Uterus (tissue), 4 donors: ENCODE measurements at places on chromosomes 7 and 10. TPM values are rescaled to one million over a fixed set of nuclear protein-coding genes. Genes with fewer than 3 reads are reported as not detected.

Gene NXPH1
- not detected for total RNA-seq

Gene SEMA4G
- 4.1 TPM for total RNA-seq

Gene GRID2IP
- not detected for total RNA-seq

Gene FAM24B
- 2.3 TPM for total RNA-seq

Gene PALD1
- total RNA-seq, result 13.8 TPM

Gene CTAGE6
- total RNA-seq, result not detected

DNA sequence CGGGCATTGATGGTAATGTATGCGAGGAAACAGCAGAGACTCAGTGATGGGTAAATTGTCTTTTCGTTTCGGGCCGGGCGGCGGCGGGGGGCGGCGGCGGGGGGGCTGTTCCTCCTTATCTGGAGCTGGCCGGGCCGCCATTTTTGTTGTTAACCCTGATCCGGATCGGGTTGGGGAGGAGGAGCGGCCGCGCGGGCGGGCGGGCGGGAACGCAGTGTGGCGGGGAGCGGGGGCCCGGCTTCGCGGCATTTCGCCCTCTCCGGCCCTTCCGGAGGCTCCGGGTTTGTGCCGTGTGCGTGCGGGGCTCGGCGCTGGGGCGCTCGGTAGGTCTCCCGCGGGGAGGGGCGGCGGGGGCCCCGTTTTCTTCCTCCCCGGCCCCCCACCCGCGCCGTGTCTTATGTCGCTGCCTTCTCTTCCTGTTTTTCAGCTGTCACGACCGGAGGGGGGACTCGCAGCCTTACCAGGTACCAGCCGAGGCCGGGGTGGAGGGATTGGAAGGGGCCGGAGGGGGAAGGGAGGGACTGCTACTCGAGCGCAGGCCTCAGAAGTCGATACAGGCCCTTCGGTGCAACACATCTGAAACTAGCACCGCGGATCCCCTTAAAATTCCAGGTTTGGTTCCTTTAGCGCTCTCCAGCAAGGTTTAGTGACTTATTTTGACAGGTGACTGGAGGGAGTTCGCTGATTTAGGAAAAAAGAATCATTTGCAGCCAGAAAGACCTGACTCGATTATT, 820 bp downstream of the WAC start:
- H3K36me3 ChIP-seq, result no peaks in the 10 kb centered on the region
- peak overlapping the region; percentile 89 for H3K4me3 ChIP-seq
- no peaks in the 10 kb centered on the region for H3K27me3 ChIP-seq
- DNase-seq, result peak; percentile 71

GRCh38 chr7:157793087-157793353, 456.2 kb downstream of the DNAJB6 start:
- no peaks in the 10 kb centered on the region for H3K27me3 ChIP-seq
- no peaks in the 10 kb centered on the region for H3K36me3 ChIP-seq
- no peak overlapping the region for H3K27ac ChIP-seq
- DNase-seq, result no peak
- H3K4me3 ChIP-seq, result no peak overlapping the region

- H3K36me3 ChIP-seq, result no peaks in the 10 kb centered on the region
- no peaks in the 10 kb centered on the region for H3K4me1 ChIP-seq
- no peaks in the 10 kb centered on the region for H3K27me3 ChIP-seq
- H3K4me3 ChIP-seq, result no peak overlapping the region
- peak overlapping the region; percentile 16 for H3K27ac ChIP-seq
These were observed 3.7 kb downstream of the TRIL start for GRCh38 chr7:28954471-28954870.

GRCh38 chr7:114962441-114962840, 40.5 kb downstream of the MDFIC start:
- no peaks in the 10 kb centered on the region for H3K36me3 ChIP-seq
- DNase-seq, result no peak
- no peaks in the 10 kb centered on the region for H3K4me1 ChIP-seq

DNA sequence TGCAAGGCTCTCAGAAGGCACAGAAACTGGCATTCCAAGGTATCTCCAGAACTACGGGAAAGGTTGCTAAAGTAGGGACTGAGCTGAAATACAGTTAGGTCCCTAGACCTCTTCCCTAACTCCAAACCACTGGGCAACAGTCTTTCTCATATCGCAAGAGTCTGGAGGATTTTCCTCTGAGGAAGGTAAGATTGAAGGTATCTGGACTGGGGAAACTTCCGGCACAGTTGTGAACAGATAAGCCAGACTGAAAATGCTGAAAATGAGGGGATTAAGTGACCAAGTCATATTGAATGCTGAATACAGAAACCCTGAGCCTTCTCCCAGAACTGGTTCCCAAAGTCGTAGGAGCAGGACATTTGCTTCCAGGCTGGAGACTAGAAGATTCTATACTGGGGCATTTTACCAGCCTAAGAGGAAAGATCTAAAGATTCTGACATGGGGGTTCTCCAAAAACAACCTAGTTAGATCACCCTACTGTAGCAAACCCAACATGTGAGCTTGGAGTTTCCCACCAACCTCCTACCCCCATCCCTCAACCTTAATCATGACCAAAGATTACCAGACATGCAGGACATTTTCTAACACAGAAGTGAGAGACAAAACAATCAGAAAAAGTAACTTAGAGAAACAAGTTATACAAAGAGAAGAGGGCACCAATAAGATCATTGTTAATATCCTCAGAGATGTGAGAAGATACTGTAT, 2.8 kb upstream of the PRRT4 start:
- no peaks in the 10 kb centered on the region for H3K27me3 ChIP-seq
- no peak overlapping the region for H3K27ac ChIP-seq
- no peaks in the 10 kb centered on the region for H3K36me3 ChIP-seq
- H3K4me1 ChIP-seq, result no peaks in the 10 kb centered on the region

DNA sequence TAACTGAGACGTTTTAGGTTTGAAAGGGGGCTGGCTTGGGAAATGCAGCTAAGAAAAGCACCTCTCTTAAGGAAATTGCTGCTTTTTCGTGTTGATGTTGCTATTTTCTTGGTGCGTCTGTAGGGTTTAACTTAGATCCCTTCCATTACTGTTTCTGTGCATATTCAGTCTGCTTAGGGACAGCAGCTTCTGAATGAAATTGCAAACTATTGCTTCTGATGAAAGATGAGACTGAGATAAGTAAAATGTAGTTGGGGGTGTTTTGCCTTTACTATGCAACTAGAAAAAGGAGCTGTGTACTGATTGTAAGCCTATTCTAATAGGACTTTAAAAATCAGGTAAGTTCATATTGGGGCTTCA, 772 bp downstream of the HDAC9 start:
- DNase-seq, result no peak
- H3K36me3 ChIP-seq, result no peaks in the 10 kb centered on the region
- H3K4me1 ChIP-seq, result no peaks in the 10 kb centered on the region

- no peaks in the 10 kb centered on the region for H3K4me1 ChIP-seq
- H3K4me3 ChIP-seq, result no peak overlapping the region
- DNase-seq, result no peak
These were observed 19.5 kb upstream of the CARD11 start for GRCh38 chr7:3063016-3063753.

GRCh38 chr7:55571511-55572377, 558 bp downstream of the VOPP1 start:
- peak overlapping the region; percentile 100 for H3K4me3 ChIP-seq
- peaks cover 6% of the 10 kb centered on the region for H3K4me1 ChIP-seq
- no peaks in the 10 kb centered on the region for H3K27me3 ChIP-seq
- no peaks in the 10 kb centered on the region for H3K36me3 ChIP-seq
- peak overlapping the region; percentile 83 for H3K27ac ChIP-seq
- DNase-seq, result peak; percentile 41

DNA sequence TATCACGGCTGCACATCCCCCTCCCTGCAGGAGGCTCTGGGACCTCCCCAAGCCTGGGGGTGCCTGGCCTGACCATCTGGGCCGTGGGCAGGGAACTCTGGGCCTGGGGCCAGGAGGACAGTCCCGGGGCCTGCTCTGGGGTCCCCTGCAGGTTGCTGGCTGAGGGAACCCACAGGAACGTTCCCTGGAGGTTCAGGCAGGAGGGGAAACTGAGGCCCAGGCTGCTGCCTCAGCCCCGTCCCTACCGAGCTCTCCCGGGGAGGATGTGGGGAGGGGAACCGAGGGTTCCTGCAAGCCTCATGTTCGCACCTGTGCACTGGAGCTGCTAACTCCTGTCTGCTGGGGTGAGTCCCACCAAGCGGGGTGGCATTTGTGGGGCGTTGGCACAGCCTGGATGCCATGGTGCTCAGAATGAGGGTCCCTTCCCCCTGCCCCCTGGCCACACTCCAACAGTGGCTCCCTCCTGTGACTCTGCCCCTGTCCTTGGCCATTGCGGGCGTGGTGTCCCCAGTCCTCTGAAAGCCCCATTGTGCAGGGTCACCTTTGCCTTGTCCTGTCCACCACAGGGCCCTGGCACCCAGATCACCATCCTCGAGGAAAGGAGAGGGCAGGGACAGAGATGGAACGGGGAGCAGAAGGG, 9.4 kb downstream of the ELFN1 start:
- no peak overlapping the region for H3K4me3 ChIP-seq
- no peaks in the 10 kb centered on the region for H3K4me1 ChIP-seq
- no peaks in the 10 kb centered on the region for H3K36me3 ChIP-seq
- no peak overlapping the region for H3K27ac ChIP-seq

- no peak overlapping the region for H3K27ac ChIP-seq
- H3K36me3 ChIP-seq, result no peaks in the 10 kb centered on the region
- H3K4me3 ChIP-seq, result no peak overlapping the region
- no peak for DNase-seq
These were observed 237.7 kb upstream of the PLXDC2 start for GRCh38 chr10:19578571-19578970.

DNA sequence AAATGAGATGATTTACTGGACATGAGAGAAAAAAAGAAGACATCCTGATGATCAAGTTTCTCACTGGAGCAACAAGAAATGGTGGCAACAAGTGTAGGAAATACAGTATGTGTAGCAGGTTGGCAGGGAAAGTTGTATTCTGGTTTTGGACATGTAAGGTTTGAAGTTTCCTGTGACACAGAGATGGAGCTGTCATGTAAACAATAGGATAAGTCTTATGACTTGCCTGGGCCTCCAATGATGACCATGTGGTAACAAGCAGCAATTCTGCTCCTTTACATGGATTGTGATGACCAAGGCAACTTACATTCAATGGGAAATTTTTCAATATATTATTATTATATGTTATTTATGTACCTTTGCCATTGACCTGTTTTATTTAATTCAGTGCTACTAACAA, 125.4 kb downstream of the KMT2E start:
- no peaks in the 10 kb centered on the region for H3K4me1 ChIP-seq
- H3K4me3 ChIP-seq, result no peak overlapping the region
- DNase-seq, result no peak
- H3K27me3 ChIP-seq, result no peaks in the 10 kb centered on the region
- no peak overlapping the region for H3K27ac ChIP-seq

DNA sequence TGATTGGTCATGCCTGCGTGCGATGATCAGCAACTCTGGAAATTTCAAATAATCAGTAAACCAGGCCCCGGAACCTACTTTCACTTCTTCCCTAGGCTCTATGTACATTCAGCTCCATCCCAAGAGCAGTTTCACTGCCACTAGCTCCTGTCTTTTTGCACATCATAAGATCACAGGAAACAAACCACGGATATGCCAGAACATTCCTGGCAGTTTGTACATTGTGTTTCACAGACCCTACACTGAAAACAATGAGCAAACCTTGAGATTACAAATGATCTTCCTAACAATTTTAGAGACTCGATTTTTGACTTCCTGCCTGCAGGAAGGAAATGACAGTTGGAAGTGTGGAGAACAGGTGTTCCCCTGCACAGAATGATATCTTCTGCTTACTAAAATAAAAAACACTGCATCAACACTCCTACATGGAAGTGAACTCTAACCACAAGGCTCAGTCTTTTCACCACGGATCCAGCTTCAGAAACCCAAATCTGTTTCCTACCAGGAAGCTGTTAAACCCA, 7.6 kb upstream of the TMEM236 start:
- H3K4me3 ChIP-seq, result no peak overlapping the region
- no peaks in the 10 kb centered on the region for H3K27me3 ChIP-seq
- peak overlapping the region; percentile 2 for H3K27ac ChIP-seq
- no peak for DNase-seq

GRCh38 chr7:158973440-158973839, 117.1 kb downstream of the DYNC2I1 start:
- no peak overlapping the region for H3K27ac ChIP-seq
- H3K4me3 ChIP-seq, result no peak overlapping the region
- H3K36me3 ChIP-seq, result no peaks in the 10 kb centered on the region
- no peak for DNase-seq
- H3K27me3 ChIP-seq, result no peaks in the 10 kb centered on the region

DNA sequence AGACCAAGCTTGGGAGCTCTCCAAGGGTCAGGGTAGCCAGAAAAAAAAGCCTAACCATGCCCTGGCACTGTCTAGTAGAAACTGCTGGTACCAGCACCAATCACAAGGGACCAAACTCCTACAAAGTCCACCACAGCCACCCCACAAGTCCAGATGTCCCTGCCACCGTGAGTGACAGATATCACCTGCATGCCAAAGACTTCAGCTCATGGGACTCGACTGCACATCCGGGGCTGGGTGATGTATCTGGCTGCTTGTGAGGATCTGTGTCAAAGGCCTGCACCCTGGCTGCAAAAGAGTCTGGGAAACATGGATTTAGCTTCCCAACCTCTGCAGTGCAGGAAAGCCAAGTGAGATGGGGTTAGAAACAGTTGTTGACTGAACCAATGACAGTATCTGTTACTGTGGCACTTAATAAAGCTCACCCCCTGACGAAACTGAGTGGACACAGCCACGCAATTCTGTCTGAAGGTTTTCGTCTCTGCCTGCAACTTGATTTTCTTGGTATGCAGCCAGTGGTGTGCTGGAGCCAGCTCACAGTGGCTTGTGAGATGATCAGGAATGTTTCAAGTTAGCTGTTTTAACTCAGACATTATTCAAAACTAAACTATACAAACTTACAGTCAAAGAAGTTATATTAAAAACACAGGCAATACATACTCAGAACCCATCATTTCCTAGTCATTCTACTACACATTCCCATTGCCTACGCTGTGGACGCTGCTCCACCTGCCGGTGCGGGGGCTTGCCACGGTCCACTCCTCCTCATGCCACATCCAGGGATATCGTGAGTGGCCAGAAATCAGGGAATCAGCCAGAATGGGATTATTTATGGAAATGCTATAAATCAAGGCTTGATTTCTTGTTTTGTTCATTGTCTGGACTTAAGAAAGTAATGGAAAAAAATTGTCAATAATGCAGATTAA, 9.2 kb downstream of the ZNF488 start:
- H3K4me3 ChIP-seq, result no peak overlapping the region
- peaks cover 5% of the 10 kb centered on the region for H3K4me1 ChIP-seq
- no peaks in the 10 kb centered on the region for H3K36me3 ChIP-seq
- no peak for DNase-seq
- no peaks in the 10 kb centered on the region for H3K27me3 ChIP-seq

DNA sequence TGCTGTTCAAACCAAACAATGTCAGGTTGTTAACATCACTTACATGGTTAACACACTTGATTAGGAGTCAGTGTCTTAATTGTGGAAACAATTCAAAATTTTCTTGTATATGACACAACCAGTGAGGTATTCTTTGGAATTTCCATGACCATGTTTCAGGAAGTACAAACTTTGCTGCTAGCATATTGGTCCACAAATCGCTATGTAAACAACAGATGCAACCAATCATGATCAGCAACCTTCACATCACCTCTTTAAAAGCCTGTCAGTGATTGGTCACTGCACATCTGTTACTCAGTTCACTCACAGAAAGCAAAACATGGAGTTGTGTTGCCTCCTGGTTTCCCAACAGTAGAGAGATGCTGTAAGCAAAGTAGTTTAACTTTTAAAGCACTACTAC, 108.9 kb upstream of the FAM3C start:
- DNase-seq, result no peak
- no peak overlapping the region for H3K4me3 ChIP-seq
- no peaks in the 10 kb centered on the region for H3K27me3 ChIP-seq
- no peaks in the 10 kb centered on the region for H3K36me3 ChIP-seq
- H3K4me1 ChIP-seq, result no peaks in the 10 kb centered on the region
